ENCODE measurements at places on chromosomes 7 and 10.

DNA sequence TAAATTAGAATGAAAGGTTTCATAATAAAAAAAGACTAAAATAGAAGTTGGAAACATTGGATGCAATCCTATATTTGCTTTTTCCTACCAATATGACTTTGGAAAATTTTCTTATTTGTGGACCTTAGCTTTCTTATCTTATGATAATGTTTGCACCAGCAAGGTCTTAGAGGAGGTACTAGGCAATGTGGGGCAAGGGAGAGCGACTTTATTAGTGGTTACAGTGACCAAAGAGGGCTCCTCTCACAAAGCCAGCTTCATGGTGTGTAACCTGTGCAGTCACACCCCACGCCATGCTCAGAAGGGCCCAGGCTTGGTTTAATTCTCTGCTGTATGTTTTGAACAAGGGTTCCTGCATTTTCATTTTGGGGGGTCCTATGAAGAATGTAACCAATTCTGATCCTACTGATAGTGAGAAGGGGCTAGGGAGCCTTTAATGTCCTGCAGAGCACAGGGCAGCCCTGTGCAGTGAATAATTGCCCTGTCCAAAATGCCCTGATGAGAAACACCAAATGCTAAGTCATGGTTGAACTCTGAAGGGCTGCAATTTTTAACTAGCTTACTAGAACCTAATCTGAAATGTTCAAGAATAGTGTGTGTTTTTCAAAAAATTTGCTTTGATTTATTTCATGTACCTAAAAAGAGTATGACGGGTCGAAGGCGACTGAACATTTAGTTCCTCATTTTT, 1047.8 kb downstream of the LRMDA start:
- DNase-seq, result no peak

- no peak for DNase-seq
These were observed 7.1 kb upstream of the CELF2 start for GRCh38 chr10:11010582-11010981.

GRCh38 chr7:20304366-20304765, 26.3 kb upstream of the ITGB8 start:
- DNase-seq, result no peak

- no peak for DNase-seq
These were observed 106.8 kb downstream of the ARHGAP22 start for GRCh38 chr10:48497780-48498770.

GRCh38 chr7:131224996-131225395, 102.7 kb upstream of the MKLN1 start:
- DNase-seq, result no peak

DNA sequence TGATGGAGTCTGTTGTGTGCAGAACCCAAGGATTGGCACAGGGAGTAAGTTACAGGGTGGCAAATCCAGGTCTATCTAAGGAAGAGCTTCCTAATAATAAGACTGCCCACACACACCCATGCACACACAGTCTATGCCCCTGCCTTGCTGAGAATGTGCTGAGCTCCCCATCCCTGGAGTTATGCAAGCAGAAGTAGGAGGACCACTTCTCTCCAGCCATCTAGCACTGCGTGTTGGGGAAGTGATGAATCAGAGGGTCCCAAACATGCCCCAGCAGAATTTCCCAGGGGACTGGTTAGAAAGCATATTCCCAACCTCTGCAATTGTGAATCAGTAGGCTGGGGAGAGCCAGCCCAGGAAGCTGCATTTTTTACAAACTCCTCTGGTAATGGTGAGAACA, 117.2 kb downstream of the CDH23 start:
- no peak for DNase-seq

DNA sequence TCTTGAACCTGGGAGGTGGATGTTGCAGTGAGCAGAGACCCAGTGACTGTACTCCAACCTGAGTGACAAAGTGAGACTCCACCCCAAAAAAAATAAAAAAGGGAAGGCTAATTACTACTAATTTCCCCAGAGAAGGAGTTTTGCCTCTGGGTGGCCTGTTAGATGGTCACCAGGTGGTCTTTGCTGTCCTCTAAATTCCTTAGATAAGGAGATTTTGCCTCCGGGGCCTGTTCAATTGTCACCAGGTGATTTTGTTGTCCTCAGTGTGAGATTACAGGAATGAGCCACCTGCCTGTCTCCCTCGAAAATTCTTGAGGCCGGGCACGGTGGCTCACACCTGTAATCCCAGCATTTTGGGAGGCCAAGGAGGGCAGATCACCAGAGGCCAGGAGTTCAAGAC, 24.4 kb upstream of the ZMIZ2 start:
- no peak for DNase-seq

DNA sequence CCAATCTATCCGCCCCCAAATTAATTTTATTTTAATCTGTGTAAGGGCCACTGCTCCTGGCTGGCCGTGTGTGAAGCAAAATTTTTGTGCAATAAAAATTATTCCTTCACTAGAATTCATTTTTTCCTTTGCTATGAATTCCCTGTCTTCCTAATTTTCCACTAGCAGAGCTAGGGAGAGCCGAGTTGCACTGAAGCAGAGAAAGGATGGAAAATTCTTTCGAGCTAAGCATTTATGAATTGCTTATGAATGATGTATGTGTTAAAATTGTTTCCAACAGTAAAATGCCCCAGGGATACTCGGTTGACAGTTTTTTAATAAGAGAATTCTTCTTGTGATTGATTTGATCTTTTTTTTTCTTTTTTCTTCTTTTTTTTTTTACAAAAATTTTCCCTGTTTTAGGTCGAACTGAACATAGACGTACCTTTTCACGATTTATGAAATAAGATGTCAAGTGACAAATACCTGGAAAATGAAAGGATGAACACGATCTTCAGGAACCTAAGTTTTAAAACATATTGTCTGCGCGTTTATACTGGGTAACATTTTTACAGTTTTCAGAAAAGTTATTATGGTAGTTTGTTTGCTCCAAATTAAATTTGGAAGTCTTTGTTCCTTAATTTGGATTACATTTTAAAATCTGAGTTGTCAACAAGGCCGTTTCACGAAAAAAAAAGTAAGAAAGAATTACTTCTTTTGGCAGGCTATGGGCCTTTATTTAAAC, 288.8 kb upstream of the NFE2L3 start:
- DNase-seq, result no peak

- DNase-seq, result no peak
These were observed 188.6 kb upstream of the LYZL2 start for GRCh38 chr10:30818010-30818660.

DNA sequence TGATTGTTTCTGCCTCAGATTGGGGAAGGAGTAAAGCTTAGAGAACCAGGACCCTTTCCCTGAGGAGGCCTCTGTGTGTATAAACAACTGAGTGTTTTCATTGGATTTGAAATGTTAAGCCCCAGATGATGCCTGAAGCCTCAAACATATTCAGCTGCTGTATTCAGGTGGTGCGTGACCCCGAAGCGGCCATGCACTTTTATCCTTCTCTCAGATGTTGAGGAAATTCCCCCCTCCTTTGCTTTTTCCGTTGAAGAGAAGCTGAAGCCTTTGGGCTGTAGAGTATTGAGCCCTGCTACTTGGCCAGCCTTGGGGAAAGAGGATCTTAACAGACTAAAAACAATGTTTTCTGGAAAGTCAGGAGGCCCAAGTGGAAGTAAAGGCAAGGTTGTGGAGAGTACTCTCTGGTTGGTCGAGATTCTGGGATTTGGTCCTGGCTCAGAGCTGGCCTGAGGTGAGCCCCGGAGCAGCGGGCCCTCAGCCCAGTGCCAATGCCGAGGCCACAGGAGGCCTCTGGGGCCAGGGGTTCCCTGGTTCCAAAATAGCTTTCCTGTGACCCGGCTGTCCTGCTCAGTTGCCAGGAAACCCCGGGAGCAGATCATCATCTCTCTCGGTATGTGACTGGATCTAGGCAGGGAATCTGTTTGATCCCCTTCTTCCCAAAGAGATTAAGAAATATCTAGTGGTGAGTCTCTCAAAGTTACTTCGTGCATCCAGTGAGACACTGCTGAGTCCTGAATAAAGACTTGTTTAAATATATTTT, 22.5 kb downstream of the FKBP6 start:
- DNase-seq, result no peak

DNA sequence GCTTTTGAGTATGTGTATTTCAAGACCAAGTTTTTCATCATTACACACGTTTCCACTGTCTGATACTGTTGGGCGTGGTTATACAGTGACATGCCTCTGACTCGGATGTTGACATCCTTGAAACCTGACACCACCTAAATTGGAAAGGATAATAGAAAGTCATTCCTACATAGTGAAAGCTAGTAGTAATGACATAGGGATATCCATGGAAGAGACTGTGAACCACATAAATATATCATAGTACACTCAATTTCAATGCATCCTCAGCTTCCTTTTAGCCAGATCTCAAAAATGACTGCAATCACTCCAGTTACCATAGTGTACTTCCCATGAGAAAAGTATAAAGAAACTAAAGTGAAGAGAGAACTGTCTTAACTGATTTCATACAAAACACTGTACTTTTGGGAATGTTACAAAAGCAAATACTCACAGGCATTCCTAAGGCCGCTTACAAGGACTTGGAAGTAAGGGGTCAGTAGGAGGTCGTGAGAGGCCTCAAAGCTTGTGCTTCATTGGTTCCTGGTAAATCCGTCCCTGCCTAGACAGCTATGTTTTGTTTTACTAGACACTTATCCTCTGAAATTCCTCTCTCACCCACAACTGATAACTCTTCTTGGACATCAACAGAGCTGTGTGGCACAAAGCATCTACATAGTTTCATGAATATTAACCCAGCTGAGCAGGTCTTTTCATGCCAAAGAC, 71.8 kb upstream of the VWDE start:
- no peak for DNase-seq

DNA sequence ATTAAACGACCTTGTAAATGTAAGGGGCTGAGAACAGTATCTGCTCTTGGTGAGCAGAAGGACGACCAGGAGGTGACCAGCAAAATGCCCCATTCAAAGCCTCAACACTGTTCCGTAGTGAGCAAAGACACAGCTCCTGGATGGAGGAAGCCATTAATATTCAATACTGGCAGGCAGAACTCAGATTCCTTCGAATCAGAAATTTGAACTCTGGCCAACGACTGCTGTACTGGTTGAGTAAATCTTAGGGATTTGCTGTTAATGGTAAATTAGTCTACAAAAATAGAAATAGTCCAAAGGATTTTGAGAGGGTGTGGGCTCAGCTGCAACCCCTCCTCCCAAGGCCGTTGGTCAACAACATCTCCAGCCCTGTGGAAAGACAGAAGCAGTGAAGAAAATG, 130.5 kb upstream of the PFKP start:
- no peak for DNase-seq

DNA sequence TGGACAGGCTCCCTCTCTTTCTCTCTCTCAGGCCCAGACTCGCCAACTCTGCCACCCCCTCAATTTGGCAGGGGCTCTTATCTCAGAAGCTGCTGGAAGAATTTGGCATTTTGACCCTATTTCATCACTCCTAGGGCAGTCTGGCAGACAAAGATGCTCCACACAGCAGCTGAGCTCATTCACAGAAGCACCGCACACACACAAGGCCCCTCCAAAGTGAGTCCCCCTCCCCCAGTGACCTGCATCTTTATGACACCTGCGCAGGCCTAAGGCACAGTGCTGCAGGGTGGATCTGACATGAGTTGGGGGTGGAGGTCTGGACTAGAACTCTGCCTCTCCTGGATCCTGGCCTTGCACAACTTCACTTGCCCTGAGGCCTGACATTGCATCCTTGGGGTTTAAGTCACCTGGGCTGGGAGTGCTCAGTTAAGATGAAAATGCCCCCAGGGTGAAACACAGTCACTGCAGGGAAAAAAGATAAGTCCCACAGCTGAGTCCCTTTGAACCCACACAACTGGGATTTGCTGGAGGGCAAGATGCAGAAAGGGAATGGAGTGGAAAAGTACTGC, 41.1 kb upstream of the DUSP5 start:
- no peak for DNase-seq

DNA sequence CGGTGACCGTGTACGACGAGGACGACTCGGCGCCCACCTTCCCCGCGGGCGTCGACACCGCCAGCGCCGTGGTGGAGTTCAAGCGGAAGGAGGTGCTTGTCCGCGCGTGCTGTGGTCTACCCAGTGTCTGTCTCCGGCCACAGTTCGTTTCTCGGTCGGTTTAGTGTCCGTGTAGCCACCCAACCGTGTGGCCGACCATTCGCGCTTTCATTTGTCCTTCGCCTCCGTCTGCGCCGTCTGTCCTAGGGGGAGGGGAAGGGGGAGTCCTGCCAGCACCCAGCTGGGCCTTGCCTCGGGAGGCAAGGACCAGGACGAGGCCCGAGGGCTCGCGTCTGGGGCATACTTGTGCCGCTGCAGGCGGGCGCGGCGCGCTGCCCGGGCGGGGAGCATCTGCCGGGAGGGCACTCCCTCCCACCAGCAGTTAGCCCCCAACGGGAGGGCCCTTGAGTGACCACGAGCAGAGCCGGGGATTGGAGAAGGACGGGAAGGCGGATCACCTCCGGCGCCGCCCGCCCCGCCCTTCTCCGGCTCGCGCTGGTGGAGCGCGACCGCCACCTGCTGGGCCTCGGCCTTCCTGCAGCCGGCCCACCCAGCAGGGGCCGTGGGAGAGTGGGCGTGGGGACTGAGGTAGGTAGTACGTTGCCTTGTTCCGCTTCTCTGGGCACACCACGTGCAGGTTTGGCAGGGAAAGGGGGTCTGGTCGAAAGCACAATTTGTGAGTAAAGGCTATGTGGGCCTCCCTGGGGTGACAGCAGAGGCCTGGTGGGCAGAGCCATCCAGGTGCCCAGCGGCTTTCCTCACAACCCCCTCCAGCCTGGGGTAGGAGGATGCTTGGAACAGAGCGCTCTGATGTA, 28.5 kb downstream of the RET start:
- peak; percentile 70 for DNase-seq

GRCh38 chr7:57182031-57182430, 49.8 kb upstream of the ZNF479 start:
- DNase-seq, result no peak

DNA sequence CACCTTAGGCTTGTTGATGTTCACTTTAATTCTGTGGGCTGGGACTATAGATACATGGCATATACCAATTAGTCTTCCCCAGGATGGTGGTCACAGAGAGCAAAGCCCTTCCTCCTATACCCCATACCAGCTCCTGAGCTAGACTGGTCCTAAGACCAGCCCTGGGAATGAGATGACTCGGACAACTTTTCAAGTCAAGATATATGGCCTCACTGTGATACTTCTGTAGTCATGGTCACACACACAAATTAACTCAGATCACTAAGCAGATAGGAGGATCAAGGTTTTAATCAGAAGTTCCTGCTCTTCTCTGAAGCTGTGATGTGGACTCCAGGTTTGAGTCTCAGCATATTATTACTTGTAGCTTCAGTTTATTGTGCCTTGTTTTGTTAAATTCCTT, 53.1 kb downstream of the SLK start:
- DNase-seq, result no peak

DNA sequence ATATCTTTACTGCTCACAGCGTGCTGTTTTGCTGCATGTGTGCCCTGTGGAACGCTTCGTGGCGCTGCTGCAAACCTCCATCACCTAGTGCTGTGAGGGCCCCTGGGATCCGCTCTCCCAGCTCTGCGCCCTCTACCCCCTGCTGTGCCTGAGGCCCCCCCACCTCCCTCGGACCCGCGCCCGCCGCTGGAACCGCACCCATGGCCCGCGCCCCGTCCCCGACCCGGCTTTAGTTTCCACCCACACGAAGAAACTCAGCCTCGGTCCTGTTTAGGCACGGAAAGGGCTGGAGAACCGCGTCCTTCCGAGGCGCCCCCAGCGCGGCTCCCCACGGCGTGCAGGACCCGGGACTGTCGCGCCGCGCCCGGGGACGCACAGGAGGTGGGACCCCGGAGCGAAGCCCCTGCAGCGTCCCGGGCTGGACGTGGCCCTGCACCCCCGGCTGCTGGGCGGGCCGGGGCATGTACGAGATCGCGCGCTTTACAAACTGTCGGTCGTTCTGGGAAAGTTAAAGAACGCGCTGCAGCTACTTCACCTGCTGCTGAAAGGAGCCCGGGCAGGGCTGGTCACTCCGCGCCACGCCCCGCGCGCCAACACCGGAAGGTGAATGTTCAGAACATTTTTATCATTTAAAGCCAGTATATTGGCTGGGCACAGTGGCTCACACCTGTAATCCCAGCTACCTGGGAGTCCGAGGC, 54.3 kb downstream of the BMS1 start:
- DNase-seq, result no peak

All from stimulated activated CD8-positive, alpha-beta memory T cell treated with anti-CD3 and anti-CD28 coated beads, Interleukin-2, amount 100 ng/mL, for 48 hours (primary cell).